LoVo (cell line): ENCODE measurements at places on chromosomes 12 and 14.
A peak's percentile ranks its signal among the peaks of the same experiment; 100 is the strongest.

GRCh38 chr12:111841236-111841749 lies 735 bp upstream of the MAPKAPK5 start:
- DNase-seq, result no peak

GRCh38 chr14:105474483-105475268 lies at the start of gene CRIP2:
TSS of gene CRIP2 (plus strand) at chr14:105474821. CDS start at chr14:105474863, 42 bp downstream.
- DNase-seq, result peak; percentile 27

- DNase-seq, result no peak
These were observed 114.0 kb downstream of the SLC38A4 start for GRCh38 chr12:46711756-46712155.

DNA sequence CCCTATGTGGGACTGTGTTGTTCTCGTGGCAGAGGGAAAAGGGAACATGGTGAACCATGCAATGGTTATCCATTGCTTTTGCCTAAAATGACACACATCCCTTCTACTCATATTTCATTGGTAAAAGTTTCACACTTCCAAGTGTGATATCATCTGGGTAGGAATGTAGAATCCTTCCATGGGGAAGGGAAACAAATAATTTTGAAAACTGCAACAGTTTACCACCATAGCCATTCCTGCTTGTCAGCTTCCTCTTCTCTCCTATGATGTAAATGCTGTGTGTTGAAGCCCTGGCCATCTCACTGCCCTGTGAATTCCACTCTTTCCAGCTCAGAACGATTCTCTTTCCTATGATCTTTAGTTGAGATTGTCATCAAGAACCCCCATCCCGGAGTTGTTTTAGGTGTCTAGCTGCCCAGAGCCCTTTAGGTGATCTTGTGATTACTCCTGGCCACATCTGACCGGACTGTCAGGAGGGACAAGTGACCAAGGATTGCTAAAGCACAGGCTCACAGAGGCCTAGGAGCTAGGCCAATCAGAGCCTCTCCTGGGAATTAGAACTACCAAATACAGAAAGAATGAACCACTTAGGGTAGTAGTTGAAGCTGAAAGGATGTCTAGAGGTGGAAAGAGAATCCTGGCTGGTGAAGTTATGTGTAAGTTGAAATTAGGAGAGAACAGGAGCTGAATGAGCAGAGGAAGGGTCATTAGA lies 84.6 kb downstream of the VCPKMT start:
- DNase-seq, result no peak

DNA sequence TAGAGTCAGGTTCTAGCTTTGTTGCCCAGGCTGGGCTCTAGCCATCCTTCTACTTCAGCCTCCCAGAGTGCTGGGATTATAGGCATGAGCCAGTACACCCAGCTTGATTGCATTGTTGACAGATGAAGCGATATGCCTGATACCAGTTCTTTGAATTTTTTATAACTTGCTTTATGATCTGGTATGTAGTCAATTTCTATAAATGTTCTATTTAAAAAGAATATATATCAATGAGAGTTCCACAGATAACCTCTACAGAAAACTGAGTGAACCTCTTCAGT lies 99.8 kb downstream of the DIP2B start:
- no peak for DNase-seq

- no peak for DNase-seq
These were observed 322.7 kb downstream of the CEP128 start for GRCh38 chr14:80618751-80619329.

GRCh38 chr12:49865782-49866135 lies 22.9 kb upstream of the BCDIN3D start:
- no peak for DNase-seq
